ENCODE measurements at places on chromosomes 1 and 21. TPM values are rescaled to one million over a fixed set of nuclear protein-coding genes. Genes with fewer than 3 reads are reported as not detected.

GRCh38 chr1:59317343-59317742 lies 20.4 kb downstream of the FGGY start:
- no peak for DNase-seq

DNA sequence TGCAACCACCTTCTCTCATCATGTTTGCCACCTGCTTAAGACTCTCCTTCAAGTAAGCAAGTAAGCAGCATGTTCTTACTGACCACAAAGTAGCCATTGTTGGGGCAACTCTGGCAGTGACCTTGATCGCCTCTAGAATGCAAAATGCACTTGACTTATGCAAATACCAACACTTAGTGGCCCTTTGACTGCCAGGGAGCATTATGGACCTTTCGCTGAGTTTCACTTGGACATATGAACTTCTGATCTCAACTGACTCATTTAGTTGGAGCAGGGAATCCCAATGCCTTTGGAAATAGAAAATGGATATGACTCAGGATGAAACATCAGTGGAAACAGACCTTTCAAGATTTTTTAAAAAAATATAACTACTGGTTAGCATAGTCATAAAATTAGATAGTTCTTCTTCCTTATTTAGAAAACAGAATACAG lies 6.1 kb upstream of the PLA2G5 start:
- no peak for DNase-seq

- no peak for DNase-seq
These were observed 20.0 kb upstream of the GPX7 start for GRCh38 chr1:52582116-52582696.

GRCh38 chr1:3611170-3612019 lies at the start of gene MEGF6:
TSS of gene MEGF6 (minus strand) at chr1:3611508. CDS start at chr1:3611268, 240 bp downstream.
- peak; percentile 94 for DNase-seq

DNA sequence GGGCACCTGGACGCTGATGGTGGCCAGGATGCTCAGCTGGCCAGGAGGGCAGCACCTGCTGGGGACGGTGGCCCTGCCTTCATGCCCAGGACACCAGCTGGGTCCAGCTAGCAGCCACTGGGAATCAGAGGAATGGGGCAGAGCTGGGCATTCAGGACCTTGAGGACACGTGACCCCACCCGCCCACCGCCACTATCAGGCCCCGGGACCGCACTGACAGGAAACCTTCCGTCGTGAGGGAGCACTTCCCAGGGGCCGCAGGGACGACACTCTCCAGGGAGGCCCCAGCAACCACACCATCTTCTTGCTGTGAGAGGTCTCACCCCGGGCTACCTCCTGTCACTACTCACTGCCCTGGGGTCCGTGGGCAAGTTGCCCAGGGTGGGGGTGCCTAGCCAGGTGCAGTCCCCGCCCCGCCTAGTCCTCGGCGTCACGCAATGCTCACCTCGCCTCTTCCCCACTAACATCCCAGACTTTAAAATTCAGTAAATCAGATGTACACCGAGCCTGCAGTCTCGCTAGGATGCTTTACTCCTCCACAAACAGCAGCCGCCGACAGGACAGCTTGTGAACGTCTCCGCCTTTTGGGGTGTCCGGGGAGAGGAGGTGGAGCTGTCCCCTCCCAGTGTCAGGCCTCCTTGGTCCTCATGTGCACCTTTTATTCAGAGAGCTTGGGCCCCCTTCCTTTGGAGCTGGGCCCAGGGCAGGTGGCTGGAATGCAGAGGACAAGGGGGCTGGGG lies 4.9 kb downstream of the VWA1 start:
- DNase-seq: no peak

DNA sequence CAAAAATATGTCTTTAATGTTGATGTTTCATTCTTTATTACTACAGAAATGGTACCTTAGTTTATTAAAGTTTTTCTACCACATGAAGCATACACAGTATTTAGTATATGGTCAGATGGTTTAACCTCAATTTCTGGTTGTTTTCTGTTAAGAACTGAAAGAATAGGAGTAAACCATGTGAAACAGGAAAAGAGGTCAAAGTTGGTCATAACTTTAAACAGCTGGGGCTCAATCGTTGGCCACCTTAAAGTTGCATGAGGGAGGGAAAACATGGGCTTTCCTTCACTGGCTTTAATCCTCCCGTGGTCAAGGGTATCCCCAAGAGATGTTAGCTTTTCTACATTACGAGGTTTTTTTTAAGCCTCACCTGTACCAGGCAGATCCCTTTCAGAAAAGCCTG lies 483.3 kb upstream of the ADAMTS5 start:
- no peak for DNase-seq

DNA sequence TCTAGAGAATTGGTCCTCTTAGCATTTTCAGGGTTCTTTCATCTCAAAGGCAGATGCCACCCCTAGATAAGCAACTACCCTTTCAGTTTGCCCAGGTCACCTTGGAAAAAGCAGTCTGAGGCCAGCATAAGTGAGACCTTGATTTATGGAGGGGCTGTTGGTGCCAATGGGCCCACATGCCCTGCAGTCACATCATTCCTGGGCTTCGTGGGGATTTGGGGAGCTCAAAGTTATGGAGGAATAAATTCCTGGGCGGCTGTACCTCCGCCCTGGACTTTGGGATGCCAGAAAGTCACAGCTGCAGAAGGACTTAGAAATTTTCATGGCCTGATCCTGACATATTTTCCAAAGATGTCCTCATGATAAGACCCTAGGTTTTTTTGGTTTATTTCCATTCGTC lies 2.7 kb upstream of the SDHB start:
- no peak for DNase-seq

DNA sequence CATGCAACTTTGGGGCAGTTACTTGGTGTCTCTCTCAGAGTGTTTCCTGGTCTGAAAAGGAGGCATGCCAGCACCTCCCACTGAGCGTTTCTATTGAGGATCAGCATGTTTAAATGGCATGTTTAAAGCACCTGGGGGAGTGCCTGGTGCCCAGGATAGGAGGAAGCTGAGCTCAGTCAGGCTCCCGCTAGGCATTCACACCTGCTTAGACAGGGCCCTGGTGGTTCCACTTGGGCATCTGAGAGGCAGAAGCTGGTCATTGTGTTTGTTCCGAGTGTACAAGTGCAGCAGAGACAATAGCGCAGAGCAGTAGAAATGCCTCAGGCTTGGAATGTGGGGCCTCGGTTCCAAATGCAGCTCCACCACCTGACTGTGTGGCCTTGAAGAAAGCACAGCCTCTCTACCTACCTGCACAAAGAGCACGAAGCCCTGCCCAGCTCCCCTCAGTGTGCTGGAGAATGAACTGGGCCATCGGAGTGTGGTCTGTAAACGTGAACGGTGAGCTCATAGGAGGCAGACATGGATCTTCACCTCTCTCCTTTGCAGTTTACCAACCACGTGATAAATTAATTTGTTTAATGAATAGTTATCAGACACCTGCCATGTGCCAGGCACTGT lies 20.3 kb upstream of the TMEM222 start:
- DNase-seq: no peak

DNA sequence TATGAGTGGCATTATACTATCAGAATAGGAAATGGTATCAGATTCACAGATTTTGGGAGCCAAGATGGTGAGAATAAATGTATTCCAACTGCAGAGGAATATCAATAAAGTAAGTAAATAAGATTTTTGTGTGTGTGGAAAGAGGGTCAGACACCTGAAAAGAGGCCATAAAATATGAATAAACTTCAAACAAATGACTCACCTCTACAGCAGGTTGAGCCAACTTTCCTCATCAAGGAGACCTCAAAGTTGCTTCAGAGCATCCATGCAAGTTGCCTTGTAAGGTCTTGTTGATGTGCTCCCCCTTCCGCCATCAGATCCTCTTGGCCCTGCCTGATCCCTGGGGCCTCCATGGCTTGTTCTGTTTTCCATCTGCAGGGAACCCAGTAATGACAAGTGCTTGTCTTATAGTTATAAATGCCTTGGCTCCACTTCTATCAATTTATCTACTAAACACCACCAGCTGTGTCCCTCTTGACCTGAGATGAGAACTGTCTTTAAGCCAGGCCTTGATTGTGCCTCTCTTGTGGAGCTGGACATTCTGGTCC lies 775.6 kb downstream of the LTN1 start:
- no peak for DNase-seq

DNA sequence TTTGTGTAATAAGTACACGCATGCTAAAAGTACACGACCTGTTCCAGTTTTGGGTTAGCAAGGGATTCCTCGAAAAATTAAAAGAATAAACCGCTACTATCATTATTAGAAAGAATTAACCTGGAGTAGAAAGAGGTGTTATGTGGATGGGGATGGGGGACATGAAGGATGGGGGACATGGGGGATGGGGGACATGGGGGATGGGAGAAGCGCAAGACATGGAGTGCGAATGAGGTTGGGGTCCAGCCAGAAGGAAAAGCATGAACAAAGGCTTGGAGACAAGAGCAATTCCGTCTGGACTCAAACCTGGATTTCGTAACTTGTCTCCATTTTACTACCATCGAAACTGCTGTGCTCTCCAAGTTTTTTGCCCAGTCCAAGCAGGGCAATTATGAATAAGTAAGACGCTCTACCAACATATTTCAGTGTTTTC lies 591 bp upstream of the KDM1A start:
- DNase-seq: no peak

DNA sequence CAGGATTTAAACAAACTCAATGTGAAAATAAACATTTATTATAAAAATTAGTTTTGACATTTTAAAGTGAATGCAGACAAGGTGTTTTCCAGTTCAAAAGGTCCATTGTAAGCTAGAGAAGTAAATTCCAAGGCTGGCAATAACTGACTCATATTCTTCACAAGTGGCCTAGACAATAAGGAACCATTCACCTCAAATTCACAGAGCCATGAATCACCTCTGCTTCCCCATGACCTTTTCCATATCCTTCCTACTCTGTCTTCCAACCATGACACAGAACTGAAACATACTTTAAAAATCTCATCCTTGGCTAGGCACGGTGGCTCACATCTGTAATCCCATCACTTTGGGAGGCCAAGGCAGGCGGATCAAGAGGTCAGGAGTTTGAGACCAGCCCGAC lies 24.8 kb downstream of the F11R start:
- DNase-seq: no peak

FCMR gene
- total RNA-seq: not detected

SPATA45 gene
- not detected for total RNA-seq

CHIA gene
- not detected for total RNA-seq

MTARC2 gene
- total RNA-seq: 12.2 TPM

A3GALT2 gene
- total RNA-seq: 0.58 TPM

AURKAIP1 gene
- 75.5 TPM for total RNA-seq

RXFP4 gene
- total RNA-seq: not detected

SPRR2G gene
- total RNA-seq: not detected

Measured in mesothelial cell of epicardium (in vitro differentiated cells).